Forelimb muscle (tissue), 1 donor: ENCODE measurements at places on chromosomes 16 and 17. TPM values are rescaled to one million over a fixed set of nuclear protein-coding genes. Genes with fewer than 3 reads are reported as not detected.

DNA sequence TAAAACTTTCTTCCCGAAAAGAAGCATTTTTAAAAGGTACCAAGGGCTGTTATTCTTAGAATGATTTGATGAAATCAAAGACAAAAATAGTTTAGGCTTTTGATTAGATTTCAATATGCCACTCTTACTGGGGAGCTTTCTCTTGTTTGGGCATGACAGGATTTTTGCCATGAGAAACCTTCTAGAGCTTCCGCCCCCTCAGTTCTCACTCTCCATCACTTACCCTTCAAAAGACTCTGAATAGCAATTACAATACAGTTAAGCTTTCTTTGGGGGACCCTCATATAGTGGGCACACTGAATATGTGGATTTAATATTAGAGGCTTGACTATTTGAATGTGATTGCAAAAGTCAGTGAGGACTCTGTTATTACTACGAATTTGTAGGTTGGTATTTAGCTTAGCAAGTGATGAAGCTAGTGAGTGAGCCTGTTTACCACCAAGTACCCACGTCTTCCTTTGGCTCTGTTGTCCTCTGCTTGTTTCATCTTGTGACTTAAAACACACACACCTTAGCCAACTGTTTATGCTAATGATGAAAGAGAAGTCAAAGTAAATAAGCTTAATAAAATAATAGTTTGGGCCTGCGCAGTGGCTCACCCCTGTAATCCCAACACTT lies 158.7 kb upstream of the TBX2 start:
- DNase-seq = no peak

- DNase-seq = no peak
Measured at GRCh38 chr17:10793816-10794215, 10.1 kb downstream of the TMEM238L start.

DNA sequence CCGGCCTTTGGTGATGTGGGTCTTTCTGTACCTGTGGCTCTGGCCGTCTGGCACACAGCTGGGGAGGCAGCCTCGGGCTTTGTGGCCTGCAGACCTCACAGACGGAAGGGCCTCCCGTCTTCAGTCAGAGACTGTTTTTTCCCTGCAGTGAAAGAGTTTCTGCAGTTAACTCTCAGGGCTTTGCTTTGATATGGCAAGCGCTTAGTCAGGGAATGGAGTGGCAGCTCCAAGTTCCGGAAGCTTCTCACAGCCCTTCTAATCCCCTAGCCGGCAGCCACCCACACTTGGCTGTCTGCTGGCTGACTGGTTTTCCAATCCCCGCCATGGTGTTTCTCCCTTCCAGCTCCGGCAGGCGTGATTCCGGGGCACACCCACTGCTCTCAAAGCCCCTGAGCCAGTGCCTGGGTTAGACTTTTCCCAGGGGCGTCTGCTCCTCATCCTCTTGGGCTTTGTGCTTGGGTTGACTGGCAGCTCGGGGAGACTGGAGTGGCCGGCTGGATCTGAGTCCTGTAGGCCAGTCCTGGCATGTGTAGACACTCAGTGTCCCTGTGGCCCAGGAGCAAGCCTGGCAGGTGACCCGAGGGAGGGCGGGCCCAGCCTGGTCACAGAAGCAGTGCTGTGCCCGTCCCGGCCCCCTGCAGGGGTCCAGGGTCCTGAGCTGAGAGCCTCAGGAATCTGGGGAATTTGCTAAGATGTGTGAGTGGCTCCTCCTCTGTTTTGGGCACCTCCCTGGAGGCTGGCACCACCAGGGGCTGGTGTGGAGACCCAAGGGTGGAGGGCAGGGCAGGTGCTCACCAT lies 29.9 kb downstream of the BAIAP2 start:
- no peak for DNase-seq

DNA sequence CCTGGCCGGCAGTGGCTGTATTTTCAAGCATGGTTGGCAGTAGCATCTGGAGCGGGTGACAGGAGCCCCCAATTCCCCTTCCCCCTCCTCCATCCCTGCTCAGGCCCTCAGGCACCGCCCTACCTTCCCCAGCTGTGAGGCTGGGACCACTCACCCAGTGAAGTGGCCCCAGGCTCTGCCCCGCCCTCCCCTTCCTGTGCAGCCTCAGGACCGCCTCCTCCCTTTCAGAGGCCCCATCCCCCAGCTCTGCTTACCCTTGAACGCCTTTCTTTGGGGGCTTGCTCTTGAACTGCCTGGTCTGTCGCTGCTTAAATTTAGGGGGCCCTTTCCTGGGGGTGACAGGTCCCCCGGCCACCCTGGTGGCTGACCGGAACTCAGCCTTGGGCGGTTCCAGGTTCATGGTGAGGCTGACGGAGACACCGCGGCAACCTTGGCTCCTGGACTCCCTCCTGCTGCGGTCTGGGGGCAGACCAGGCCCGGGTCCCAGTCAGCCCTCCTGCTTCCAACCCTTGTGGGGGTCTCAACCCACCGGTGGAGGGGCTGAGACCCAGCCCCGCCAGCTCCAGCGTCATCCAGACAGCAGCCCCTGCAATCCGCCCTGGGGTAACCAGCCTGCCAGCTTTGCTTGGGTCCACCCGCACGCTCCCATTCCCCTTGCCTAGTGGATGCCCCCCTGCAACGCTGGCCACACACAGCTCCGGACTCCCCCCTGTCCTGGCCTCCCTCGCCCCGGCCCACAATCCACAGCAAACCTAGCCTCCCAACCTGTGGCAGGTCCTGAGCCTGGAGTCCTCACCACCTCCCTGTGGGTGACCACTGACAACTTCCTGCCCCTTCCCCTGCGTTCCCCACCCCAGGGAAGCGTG lies 3.2 kb downstream of the PDE6G start:
- no peak for DNase-seq

GRCh38 chr17:76048711-76049110 lies 21.6 kb upstream of the EVPL start:
- DNase-seq = no peak

DNA sequence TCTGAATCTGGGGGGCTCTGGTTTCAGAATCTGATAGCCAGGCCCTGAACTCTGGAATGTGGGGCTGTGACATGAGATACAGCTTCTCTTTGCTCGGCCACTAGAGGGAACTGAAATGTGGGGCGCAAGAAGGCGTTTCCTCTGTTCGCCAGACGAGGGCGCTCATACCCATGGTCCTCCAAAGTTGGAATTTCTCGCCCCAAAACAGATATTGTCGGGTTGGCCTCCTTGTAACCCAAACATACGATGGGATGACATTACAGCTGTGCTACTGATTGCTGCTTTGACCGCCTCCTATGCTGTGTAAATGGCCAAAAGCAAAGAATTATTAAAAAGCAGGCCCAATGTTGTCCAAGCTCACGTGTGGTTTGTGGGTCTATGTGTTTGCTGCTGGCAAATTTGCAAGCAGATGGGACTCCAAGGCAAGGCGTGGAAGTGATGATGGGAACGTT lies 13.1 kb upstream of the MSI2 start:
- no peak for DNase-seq

- DNase-seq = no peak
Measured at GRCh38 chr16:66900721-66901441, 17.8 kb downstream of the CDH16 start.

GRCh38 chr16:89921702-89922476 lies 1.3 kb upstream of the TUBB3 start:
- DNase-seq = no peak

- no peak for DNase-seq
Measured at GRCh38 chr16:56847173-56847910, 17.7 kb upstream of the SLC12A3 start.

- DNase-seq = peak; percentile 78
Measured at GRCh38 chr17:42287977-42288802, at the start of gene STAT5A. Gene STAT5A (plus strand): TSS chr17:42288498. CDS start chr17:42289412, 914 bp downstream.

DNA sequence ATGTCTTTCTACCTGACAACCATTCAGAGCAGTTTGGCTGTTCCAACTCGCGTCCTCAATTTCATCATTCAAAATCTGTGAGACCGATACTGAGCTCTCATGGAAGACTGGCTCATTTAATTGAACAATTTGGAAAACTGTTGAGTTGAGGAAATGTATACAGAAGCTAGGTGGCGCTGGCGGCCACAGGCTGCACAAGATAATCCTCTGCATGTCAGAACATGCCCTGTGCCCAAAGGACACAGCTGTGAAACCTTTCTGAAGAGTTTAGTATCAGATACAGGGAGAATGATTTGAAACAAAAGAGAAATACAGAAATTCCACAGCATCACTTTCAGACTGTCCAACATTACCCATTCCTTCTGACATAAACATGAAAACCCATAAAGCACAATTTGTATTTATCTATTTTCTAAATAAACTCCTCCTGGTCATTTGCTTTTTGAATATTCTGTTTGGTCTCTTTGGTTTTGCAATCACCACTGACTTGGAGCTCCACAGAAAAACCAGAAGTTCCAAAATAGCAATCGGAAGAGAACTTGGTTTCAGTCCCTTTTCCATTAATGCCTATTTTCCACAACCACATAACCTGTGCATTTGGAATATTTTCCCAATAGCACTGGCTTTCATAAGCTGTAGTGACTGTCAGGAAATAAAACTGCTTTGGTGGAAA lies 192.8 kb downstream of the MAP2K6 start:
- peak; percentile 53 for DNase-seq

GRCh38 chr16:49419006-49419405 lies 45.4 kb downstream of the C16orf78 start:
- no peak for DNase-seq

DNA sequence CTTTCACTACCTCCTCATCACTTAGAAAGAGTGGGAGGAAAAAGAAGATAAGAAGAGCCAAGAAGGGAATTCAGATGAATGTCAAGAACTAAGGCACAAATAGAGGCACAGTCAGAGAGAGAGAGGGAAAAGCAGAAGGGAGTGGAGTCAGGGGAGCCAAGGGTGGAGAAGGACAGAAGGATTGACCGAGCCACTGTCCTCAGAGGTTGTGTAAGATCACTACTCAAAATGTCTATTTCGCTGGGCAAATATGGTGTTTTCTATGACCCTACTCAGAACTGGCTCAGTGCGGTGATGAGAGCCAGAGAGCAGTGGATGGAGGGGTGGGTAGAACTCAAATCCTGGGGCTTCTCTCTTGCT lies 139.2 kb upstream of the HS3ST2 start:
- DNase-seq = no peak

- no peak for DNase-seq
Measured at GRCh38 chr16:1919327-1919998, 1.2 kb upstream of the HS3ST6 start.

DNA sequence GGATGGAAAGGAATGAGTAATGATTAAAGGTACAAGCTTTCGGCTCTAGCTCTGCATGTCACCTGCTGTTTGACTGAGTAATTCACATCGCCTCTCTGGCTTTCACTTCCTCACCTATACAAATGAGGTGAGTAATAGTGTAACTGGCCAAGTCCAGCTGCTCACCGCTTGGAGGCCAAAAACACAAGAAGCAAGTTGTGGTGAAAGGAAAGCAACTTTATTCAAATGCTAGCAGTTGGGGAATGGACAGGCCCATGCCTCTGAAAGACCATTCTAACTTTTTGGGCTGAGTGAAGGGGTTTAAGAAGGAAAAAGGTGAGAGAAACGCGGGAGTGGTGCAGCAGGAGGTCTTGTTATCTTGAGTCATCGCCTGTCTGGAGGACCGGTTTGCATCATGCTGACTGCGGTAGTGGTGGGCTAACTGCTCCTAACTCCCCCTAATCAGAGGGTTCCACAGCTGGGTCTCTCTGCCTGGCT lies 45.7 kb upstream of the CSNK2A2 start:
- DNase-seq = no peak

TBX2 gene
- 10.9 TPM for polyA plus RNA-seq

NPIPA8 gene
- polyA plus RNA-seq = 1.1 TPM

WSCD1 gene
- polyA plus RNA-seq = 40.3 TPM

CDRT4 gene
- 4.1 TPM for polyA plus RNA-seq

CYB561 gene
- 5.9 TPM for polyA plus RNA-seq

ERCC4 gene
- 7.8 TPM for polyA plus RNA-seq

MYO15A gene
- polyA plus RNA-seq = 1.2 TPM

FOXL1 gene
- 0.24 TPM for polyA plus RNA-seq

ENPP7 gene
- not detected for polyA plus RNA-seq

CSNK2A2 gene
- polyA plus RNA-seq = 92.9 TPM
